Activated CD4-positive, alpha-beta T cell treated with anti-CD3 and anti-CD28 coated beads for 1 hour (primary cell): ENCODE measurements at places on chromosomes 7 and 10.
A peak's percentile ranks its signal among the peaks of the same experiment; 100 is the strongest.

DNA sequence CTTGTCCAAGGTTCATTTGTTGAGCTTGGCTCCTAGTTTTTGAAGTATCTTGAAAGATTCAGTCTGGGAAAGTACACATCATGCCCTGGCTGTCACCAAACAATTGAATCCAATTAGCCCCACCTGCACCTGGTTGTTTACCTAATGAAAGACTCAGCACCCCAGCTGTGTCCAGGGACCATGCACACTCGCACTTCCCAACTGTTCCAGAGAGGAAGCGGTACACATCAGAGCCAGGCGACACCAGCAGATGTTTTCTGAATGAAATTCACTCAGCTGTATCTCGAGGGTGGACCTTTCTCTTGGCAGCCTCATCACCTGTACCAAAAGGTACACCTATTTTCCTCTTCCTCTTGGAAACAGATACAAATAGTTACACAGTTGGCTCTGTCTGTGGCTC is 216.4 kb upstream of the LRGUK start:
- no peak for DNase-seq

- no peak for DNase-seq
These were observed 4.4 kb downstream of the SLC12A9 start for GRCh38 chr7:100856871-100857282.

DNA sequence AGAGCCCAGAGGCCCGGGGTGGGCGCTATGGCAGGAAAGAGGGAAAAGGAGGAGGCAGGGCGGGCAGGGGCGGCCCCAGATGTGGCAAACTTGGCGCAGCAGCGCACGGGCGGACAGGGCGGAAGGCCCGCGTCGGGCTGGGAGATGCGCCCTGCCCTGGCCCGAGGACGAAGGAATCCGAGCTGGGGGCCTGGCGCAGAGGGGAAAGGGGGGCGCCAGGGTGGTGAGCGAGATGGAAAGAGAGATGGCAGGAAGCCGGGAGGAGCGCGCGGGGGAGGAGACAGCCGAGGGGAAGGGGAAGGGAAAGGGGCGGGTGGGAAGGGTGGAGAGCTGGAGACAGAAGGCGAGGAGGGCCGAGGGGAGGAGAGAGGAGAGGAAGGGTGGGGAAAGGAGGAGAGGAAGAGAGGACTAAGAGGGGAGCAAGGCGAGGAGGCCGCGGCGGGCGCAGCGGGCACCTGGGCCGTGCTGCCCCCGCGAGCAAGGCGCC is at the start of gene MARVELD1:
MARVELD1 (plus strand) TSS at position 392 of the 487 bp plus-strand sequence. CDS start 147 bp downstream, outside the sequence.
- no peak for DNase-seq

GRCh38 chr7:48255046-48255445 is 83.8 kb downstream of the ABCA13 start:
- no peak for DNase-seq

DNA sequence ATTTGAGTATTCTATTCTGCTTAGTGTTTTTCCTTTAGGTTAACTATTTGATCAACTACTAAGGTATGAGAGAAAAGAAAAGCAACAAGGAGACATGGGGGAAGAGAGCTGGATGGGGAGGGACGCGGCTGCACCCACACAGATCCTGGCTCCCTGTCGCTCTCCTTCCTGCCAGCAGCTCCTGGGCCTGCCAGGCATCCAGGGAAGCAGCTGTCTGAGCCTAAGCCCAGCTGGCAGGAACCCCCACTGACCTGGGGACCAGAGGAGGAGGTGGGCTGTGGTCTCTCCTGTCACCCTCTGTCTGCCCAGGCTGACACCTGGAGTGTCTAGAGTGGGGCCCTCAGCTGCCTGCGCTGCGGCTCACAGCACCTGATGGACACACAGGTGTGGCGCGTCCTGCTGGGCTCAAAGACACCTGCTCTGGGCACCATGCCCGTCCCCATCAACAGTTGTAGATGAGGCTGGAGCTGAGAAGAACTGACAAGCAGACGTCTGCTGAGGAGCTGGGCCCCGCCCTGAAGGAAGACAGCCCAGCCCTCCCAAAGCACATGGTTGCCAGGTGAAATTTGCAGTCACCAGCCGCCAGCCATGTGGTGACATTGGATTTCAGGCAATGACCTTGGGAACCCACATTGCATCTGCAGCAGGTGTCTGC is 207.9 kb downstream of the PLXNA4 start:
- DNase-seq, result no peak

- DNase-seq, result no peak
These were observed 11.4 kb downstream of the GGCT start for GRCh38 chr7:30493228-30493627.

- peak; percentile 89 for DNase-seq
These were observed 356 bp upstream of the NDUFB2 start for GRCh38 chr7:140696024-140696679.

DNA sequence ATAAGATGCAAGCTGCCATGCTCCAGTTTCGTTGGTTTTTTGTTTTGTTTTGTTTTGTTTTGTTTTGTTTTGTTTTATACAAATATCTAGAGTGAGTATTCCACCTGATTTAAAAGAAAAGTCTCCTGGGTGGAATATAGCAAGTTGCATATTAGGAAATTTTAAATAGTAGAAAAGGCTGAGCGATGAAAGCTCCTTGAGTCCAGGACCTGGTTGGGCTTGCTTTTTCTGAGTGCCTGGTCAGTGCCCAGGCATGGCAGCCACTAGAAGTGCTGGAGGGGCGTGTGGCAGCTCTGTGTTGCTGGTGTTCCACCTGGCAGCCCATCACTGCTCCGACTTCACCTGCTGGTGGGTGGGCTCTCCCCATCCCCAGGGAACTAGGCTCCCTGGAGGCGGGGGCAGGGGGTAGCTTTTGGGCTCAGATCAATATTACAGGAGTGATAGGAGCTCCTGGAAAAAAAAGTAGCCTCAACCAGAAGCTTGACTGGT is 8.0 kb downstream of the COL17A1 start:
- no peak for DNase-seq

GRCh38 chr7:5237286-5237685 is 45.5 kb upstream of the SLC29A4 start:
- DNase-seq, result no peak

GRCh38 chr7:41967156-41967555 is 264.3 kb upstream of the INHBA start:
- DNase-seq, result no peak

DNA sequence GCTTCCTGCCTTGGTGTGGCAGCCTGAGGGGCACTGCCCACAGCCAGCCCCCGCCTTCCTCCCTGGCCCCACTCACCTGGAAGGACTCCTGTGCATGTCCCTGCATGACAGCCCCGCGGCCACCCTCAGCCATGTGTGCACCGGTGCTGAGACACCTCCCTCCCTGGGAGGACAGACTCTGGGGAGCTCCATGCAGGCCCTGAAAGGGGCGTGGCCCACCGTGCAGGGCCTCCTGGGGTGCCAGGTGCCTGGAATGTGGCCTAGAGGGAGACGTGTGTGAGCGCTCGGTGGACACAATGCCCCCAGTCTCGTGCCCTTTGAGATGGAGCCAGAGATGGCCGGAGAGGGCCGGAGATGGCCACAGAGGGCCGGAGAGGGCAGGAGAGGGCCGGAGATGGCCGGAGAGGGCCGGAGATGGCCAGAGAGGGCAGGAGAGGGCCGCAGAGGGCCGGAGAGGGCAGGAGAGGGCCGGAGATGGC is 59.1 kb upstream of the PPP2R2D start:
- DNase-seq, result no peak

DNA sequence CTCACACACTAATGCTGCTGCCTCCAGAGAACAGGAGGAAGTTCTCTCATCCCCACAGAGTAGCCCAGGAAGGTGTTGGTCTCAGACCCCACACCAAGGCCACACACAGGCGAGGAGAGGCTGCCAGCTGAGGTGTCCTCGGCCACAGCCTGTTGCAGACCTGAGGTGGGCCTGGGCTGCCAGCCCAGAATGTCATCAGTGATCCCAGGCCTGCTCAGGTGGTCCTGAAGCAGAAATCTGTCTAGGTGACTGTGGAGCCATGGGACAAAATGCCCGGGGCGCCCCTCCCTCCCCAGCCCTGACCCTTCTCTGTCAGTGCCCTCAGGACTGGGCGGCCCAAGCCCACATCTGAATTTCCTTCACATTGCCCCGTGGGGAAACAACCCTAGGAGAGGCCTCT is 43.5 kb upstream of the LRRC4 start:
- DNase-seq, result no peak

- no peak for DNase-seq
These were observed 631.9 kb downstream of the PARD3 start for GRCh38 chr10:34183016-34183796.

- DNase-seq, result no peak
These were observed 349.3 kb upstream of the KIAA1217 start for GRCh38 chr10:23859598-23859997.

DNA sequence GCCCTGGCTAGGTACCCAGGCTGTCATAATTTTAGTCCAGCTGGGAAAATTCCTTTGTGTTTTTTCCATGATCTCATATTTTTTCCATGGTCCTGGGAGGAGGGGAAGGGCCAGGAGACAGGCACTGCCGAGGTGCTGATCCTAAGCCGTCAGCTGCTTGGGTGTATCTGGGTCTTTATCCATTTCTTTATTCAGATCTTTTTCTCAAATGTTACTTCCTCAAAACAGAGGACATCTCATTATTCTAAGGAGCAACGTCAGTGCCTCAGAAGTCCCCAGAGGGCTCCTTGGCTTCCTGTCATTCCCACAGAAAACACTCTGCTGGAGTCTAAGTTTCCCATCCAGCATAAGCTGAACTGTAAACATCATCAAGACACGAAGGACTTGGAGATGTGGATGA is 2.8 kb upstream of the OR6V1 start:
- DNase-seq, result no peak

DNA sequence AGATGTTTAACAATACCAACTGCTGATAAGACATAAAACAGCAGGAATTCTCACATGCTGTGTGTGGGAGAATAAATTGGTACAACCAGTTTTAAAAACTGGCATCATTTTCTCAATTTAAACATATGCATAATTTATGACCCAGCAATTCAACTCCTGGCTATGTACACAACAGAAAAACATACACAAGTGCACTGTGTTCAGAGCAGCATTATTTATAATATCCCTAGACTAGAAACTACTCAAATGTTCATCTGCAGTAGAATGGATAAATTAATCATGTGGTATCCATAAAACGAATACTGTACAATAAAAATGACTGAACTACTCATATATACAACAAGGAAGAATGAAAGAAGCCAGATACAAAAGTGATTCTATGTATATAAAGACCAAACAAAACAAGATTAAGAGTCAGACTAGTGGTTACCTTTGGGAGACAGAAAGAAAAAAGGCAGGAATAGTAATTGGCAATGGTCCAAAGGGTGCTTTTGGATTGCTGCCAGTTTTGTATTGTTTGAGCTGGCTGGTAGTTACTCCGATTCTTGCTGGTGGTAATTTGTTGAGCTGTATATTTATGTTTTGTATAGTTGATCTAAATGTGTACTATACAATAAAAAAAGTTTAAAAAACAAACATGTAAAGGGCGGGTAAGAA is 306.0 kb downstream of the TFEC start:
- no peak for DNase-seq

- DNase-seq, result no peak
These were observed 94.3 kb downstream of the SIRT1 start for GRCh38 chr10:67978749-67979148.

- no peak for DNase-seq
These were observed 4.4 kb downstream of the VIM start for GRCh38 chr10:17232276-17232960.

- no peak for DNase-seq
These were observed 33.1 kb downstream of the GLRX3 start for GRCh38 chr10:130169136-130169859.

DNA sequence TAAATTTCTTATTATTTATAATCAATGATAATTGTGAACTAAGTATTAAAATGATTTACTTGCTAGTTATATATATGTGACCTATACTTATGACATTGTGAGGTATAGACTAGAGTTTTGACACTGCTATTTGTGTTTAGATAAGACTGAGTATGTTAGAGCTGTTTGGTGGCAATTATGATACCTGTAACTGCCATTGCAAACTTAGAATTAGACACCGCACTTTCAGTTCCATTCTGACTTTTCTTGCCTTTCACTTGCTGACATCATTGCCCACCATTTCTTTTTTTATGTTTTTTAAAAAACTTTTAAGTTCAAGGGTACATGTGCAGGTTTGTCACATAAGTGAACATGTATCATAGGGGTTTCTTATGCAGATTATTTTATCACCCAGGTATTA is 214.5 kb downstream of the MBL2 start:
- DNase-seq, result no peak

DNA sequence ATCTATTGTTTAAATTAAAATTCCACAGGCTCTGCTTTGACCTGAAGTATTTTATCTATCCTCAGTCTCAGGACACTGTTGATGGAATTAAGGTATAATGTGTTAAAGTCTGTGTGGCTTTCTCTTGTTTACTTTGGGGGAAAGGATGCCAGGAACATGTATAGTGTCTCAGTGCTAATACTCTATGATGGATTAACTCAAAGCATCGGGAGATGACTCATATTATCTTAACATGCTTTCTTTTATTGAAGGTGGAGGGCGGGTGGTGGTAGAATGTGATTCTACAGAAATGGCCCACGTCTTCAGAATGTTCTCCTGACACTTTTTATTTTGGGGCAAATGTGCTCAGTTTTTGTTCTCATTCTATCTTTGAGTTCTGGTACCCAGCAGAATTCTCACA is 189.0 kb downstream of the ANKRD30A start:
- DNase-seq, result no peak

DNA sequence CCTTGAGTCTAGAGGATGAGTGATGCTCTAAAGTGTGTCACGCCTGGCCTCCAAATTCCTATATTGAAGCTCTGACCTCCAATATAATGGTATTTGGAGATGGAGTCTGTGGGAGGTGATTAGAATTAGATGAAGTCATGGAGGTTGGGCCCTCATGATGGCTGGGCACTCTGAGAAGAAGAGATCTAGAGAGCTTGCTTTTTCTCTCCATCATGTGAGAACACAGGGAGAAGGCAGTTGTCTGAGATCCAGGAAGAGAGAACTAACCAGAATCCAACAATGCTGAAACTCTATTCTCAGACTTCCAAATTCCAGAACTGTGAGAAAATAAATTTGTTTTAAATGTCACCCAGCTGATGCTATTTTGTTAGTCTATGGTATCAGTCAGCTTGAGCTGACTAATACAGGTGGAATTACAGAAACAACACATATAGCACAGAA is 15.1 kb downstream of the RNF216 start:
- no peak for DNase-seq

DNA sequence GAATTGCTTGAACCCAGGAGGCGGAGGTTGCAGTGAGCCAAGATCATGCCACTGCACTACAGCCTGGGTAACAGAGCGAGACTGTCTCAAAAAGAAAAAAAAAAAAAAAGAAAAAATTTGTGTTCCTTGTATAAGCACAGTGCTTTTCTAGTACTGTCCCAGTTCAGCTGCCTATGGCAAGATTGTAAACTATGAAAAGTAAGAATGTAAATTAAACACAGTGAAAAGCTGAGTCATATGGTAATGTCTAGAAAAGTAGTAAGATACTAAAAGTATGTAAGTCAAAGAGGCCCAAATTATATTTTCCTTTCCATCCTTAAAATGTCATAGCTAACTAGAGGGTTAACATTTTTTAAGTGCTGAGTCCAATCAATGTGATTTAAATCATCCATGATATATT is 42.8 kb downstream of the RBM20 start:
- no peak for DNase-seq

- no peak for DNase-seq
These were observed 68.0 kb downstream of the LANCL2 start for GRCh38 chr7:55432939-55433784.

- no peak for DNase-seq
These were observed 45.8 kb upstream of the SKAP2 start for GRCh38 chr7:26910221-26910620.

- DNase-seq, result no peak
These were observed 168.3 kb downstream of the MYOF start for GRCh38 chr10:93313798-93314197.
